ENCODE measurements at places on chromosomes 1 and 21.

DNA sequence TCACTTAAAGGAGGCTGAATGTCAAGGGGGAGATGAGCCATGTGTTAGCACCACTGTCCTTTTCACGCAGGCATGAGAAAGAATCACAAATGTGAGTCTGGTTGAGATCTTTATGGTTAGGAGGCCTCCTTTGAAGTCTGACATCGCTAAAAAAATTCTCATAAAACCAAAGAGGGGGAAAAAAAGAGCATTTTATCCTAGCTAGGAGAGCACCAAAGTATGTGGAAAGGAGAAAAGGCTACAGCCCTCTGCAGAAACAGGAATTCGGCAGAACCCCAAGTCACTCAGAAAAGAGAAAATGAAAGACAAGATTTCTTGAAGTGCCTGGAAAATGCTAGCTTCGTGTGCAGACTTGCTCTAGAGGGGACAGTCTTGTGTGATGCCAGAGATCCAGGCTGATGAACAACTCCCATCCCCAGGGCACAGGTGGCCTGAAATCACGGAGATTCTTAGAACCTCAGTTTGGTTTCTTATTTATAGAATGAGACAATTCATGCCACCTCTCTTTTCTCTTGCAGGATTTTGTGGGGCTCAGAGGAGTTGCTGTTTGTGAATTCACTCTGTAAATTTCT lies 61.5 kb downstream of the RUNX1 start:
- no peak for DNase-seq

DNA sequence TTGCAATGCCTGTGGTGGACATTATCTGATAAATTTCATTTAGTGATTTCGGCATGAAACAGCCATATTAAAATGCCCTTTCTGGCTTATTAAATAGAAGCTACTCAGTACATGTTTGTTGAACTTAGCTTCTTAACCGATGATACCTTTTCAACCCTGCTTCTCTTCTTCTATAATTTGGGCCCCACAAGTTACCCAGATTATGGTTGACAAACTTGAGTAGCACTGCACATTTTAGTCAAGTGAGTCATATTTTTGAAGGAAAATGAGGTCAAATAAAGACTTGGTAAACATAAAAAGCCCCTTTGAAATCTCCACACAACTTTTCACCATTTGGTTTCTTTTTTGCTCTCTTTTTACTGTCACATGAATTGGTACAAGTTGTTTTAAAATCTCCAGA lies 33.8 kb downstream of the GIPC2 start:
- DNase-seq, result no peak

- no peak for DNase-seq
Measured at GRCh38 chr1:50977575-50978143, 7.6 kb downstream of the CDKN2C start.

DNA sequence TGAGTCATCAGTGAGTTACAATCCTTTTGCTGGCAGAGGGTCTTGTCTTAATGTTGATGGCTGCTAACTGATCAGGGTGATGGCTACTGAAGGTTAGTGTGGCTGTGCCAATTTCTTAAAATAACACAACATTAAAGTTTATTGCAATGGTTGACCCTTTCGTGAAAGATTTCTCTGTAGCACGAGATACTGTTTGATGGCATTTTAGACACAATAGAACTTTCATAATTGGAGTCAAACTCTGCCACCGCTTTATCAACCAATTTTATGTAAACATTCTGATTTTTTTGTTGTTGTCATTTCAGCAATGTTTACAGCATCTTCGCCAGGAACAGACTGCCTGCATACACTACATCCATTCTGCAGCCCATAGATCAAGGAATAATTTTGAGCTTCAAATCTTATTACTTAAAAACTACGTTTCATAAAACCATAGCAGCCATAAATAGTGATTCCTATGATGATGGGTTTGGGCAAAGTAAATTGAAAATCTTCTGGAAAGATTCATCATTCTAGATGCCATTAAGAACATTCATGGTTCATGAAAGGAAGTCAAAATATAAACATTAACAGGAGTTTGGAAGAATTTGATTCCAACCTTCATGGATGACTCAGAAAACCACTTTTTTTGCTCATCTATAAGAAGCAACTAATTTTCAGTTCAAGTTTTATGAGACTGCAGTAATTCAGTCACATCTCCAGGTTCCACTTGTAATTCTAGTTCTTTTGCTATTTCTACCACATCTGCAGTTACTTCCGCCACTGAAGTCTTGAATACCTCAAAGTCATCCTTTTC lies 85.9 kb downstream of the TYW3 start:
- no peak for DNase-seq

DNA sequence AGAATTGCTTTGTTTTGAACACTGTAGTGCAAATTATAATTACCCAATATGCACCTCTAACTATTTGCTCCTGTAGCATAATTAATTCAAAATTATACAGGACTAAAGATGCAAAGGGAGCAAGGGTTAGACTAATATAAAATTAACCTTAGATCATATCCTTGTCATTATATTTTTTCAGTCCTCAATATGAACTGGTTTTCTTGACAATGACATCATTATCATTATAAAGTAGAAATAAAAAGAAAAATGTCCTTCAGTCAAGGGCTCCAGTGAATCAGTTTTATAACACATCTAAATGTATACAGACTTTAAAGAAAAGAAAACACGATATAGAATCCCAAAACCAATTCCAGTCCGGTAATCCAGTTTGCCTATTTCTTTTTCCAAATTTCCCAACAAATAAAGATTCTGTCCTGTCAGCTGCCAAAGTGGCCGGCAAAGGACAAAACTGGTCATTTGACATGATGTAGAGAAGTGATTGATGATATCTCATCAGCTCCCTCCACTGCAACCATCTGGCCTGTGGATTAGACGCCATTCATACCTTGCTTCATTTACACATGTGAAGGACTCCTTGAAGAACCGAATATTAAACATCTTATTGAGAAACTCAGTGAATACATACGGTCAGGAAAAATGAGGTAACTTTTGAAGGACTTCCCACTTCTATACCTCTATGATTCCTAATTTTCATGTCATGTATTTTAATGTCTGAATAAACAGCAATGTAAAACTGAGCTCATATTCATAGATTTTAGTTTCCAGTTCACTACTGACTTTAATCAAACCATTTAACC lies 15.5 kb downstream of the DPYD start:
- DNase-seq, result peak; percentile 48

- DNase-seq, result peak; percentile 33
Measured at GRCh38 chr1:155173478-155174323, at the start of gene TRIM46. Gene TRIM46, plus strand, starts transcription at chr1:155173849. Its CDS starts 118 bp downstream, at chr1:155173967.

DNA sequence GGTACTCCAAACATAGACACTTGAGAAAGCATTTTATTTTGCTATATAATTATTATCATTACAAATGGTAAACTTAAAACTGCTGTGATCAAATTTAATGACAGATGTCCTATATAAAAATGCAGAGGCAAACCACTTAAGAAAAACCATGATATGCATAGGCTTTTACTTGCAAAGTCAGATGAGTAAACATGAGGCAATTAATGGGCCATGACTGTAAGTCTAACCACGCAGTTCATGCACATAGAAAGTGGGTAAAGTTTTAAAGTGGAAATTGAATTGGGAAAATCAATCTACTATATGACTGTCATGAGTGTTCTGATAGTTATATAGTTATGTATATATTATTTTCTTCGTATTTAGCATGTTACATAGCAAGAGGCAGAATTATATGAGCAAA lies 219.2 kb downstream of the PTPRC start:
- DNase-seq, result no peak

DNA sequence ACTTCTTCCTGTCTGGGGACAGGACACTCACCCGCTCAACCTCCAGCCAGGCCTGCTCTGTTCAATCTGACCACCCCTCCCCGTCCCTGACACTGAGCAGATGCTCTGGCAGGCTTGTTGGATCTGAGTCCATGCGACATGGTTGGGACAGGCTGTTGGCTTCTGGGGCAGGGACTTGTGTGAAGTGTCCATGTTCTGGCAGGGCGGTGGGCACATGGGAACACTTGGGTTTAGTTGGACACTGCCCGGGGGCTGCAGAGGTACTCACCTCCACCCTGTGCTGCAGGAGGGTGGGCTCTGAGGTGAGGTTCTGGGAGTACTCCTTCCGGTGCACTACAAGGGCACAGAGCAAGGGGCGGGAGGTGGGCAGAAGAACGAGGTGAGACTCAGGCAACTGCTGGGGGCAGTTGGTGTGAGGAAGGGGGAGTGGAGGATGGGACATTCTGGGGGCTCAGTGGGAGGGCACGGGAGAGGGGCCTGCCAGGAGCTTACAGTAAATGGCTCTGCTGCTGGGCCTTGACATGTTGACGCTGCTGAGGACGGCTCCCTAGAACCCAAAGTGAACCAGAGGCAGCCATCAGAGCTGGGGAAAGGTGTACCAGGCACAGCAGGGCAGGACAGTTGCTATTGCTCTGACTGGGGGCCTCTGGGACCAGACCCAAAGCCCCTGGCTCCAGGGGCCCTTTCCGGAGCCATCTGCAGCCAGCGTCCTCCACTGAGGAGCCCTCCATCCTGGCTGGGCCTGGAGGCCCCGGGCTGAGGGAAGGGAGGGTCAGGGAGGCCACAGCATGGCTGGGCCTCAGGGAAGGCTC lies 2.3 kb downstream of the EPS8L3 start:
- DNase-seq, result no peak

GRCh38 chr21:16020878-16021277 lies 291.1 kb downstream of the USP25 start:
- DNase-seq, result no peak

DNA sequence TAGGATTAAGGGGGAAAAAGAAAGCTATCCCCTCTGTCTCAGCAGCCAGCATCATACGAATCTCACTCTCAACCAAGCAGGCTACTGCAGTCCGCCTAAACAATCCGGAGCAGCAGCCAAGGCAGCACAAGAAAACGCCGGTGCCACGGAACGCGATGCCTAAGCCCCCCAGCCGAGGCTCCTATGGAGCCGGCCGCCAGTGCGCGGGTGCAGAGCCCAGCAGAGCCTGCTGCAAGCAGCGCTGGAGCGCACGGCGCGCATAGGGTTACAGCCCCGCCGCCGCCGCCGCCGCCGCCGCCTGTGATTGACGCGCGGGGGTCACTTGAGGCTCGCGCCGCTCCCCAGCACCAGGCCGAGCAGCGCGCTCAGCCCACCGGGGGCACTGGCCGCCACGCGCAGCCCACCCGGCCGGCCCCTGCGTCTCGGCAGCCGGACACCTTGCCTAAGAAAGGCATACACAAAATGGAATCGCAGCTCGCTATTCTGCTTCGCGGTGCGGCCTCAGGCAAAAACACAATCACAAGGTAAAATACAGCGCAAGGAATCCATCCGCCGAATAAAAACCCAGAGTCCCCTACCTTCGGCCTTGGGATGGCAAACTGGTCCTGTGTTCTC lies 780 bp downstream of the HIVEP3 start:
- peak; percentile 7 for DNase-seq

GRCh38 chr21:37758982-37759381 lies 157.3 kb downstream of the KCNJ6 start:
- DNase-seq, result peak; percentile 16

DNA sequence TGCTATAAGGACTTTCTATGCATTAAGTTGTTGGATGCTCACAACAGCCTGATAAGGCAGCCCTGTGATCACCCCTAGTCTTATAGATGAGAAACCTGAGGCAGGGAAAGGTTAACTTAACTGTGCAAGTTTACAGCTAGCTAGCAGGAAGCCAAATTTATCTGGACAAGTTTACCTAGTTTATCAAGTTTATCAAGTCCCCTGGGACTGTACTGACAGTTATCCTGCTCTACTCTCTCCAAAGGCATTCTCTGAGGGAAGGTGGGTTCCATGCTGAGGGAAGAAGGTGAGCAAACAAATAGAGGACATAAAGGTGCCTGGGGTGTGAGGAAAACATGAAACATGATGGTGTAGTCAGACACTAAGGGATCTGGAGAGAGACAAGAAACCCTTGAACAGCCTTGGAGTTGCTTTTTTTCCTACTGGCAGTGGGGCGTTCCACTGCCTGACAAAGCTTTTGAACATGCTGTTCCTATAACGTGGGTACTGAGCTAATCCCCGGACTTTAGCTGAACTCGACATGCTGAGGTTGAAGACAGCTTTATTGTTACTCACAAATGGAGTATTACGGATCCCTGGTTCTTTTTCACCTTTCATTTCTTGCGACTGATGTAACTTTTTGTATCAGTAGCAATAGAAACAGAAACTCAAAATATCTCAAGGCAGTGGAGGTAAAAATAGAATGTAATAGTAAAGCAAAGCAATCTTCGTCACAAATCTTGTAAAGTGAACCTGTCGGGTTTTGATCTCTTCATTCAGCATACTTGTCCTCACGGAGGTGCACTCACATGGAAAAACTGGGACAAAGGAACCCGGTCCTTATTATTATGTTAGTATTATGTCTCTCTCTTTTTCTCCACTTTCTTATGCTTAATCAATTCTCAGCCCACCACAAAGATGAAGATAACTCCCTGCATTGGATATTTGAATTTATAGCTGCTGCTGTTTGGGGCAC lies 42.4 kb upstream of the ESRRG start:
- no peak for DNase-seq

- DNase-seq, result no peak
Measured at GRCh38 chr1:89356658-89357400, 7.0 kb upstream of the GBP6 start.

- DNase-seq, result no peak
Measured at GRCh38 chr1:88700425-88701013, 16.4 kb downstream of the PKN2 start.

GRCh38 chr21:45393021-45393420 lies 11.9 kb upstream of the COL18A1 start:
- DNase-seq, result no peak

DNA sequence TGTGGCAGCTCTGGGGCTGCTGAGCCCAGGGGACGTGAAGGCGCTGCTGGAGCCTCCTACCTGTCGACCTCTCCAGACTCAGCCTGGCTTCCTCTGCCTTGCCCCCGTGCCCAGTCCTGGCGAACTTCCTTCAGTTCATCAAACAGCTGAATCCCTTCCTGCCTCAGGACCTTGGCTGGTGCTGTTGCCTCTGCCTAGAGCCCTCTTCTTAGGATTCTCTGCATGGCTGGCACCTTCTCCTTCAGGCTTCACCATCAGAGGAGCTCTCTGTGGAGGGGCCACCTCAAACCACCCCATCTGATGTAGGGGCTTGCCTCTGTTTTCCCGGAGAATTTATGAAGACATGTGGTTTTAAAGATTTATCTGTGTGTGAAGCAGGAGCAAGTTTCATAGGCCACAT lies 23.4 kb upstream of the ATF3 start:
- no peak for DNase-seq

GRCh38 chr21:42063571-42064521 lies 7.3 kb upstream of the UMODL1 start:
- DNase-seq, result no peak

DNA sequence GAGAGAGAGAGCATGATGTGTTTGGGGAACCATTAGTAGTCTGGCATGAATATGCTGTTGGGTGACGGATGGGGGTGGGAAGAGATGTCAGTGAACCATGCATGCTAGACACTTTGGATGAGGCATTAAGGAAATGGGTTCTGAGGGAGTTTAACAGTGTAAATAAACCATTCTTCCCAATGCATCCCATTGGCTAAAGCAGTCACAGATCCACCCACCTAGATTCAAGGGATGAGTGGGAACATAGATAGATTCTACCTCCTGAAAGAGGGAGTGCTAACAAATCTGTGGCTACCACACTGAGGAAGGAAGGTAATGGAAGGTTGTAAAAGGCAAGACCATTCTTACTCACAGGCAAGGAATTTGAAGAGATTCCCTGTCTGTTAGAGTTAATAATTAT lies 129.8 kb upstream of the CACNA1E start:
- DNase-seq, result no peak

Data from NCI-H524 treated with DMSO at 0.1 percent for 48 hours (cell line).